Endothelial cell of umbilical vein (primary cell): ENCODE measurements at places on chromosomes 13 and 19.

DNA sequence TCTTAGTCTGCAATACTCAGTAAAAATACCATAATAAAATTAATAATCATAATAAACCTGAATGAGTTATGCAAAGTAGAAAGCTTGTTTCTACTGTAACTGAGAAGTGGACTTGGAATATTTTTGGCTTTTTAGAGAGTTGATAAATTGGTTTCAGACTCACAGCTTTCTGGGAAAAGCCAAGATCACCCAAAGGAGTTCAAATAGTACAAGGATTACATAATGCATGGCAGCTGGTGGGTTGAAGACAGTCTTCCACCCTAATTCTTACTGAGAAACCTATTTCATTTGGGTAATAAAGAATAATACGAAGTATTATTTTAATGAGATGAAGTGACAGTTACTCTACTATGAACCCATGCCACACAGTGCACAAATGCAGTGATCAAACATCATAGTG lies 139.4 kb upstream of the KLF12 start:
- no peak for DNase-seq

DNA sequence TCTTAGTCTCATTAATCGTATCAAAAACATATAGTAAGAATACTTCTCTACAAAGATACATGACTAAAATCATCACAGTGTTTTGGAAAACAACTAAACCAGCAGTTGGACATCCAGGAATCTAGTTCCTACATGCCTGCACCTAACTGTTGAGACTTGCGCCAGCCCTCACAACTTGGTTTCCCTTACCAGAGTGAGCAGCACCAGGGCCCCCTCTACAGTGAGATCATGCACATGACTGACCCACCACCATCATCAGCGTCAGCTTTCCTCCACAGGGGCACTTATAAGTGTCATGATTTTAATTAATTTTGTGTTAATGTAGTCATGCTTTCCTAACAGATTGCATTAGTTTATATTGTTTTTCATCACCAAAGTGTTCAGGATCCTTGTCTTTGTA lies 1322.0 kb downstream of the EFNB2 start:
- no peak for DNase-seq

DNA sequence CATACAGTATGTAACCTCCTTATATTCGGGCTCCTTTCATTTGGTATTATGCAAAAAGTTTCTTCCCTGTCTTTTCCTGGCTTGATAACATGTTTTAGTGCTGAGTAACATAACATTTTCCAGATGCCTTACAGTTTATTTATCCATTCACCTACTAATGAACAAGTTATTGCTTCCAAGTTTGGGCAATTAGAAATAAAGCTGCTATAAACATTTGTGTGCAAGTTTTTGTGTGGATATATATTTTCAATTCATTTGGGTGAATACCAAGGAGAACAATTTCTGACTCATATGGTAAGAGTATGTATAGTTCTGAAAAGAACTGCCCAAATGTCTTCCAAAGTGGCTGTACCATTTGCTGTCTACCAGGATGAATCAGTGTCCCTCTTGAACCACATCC lies 360.9 kb downstream of the PCDH17 start:
- DNase-seq: no peak

- DNase-seq: peak; percentile 56
These were observed 2564.3 kb upstream of the PCDH20 start for GRCh38 chr13:63979951-63980350.

GRCh38 chr19:18233224-18233825 lies 7.1 kb upstream of the PDE4C start:
- DNase-seq: peak; percentile 34

DNA sequence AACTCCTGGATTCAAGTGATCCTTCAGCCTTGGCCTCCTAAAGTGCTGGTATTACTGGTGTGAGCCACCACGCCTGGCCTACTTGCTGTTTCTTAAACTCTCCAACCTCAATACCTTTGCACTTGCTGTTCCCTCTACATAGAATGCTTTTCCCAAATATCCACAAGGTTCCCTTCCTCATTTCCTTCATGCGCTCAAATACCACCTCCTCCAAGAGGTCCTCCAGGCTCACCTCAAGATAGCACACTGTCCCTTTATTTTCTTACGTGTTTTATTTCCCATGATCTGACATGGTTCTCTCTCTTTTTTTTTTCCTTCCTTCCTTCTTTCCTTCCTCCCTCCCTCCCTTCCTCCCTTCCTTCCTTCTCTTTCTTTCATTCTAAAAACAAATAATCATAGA lies 13.5 kb downstream of the RDH8 start:
- DNase-seq: no peak

DNA sequence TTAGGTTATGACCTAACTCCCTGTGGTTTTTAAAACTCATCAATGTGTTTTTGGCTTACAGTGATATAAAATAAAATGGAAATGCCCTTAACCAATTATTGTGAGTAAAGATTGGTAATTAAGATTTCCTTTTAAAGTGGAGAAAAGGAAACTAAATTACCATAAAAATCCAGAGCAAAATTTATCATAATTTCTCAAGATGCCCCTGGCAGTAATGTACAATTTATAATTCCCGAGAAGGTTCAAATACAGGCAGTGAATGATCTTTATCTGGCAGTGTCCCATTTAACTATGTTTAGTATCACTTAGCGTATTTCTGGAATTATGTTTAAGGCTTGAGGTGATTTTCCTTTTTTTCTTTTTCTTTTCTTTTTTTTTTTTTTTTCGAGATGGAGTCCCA lies 61.5 kb downstream of the ESD start:
- DNase-seq: no peak

DNA sequence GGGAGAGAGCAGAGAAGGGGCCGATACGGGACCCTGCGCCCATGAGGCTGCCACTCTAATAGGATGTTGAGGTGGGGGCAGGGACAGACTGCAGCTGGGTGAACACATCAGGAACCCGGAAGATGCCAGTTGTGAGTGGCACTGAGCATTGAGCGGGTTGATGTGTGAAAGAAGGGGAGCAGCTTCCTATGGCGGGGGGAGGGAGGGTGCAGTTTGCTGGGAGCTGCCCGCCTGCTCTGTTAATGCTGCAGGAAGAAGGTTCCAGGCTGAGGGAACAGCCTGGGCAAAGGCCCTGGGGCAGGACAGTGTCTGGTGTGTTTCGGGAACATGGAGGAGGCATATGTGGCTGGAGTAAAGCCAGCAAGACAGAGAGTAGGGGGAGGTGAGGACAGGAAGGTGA lies 29.8 kb downstream of the DNM2 start:
- DNase-seq: no peak

GRCh38 chr13:112592181-112592580 lies 4.2 kb upstream of the TUBGCP3 start:
- DNase-seq: no peak

DNA sequence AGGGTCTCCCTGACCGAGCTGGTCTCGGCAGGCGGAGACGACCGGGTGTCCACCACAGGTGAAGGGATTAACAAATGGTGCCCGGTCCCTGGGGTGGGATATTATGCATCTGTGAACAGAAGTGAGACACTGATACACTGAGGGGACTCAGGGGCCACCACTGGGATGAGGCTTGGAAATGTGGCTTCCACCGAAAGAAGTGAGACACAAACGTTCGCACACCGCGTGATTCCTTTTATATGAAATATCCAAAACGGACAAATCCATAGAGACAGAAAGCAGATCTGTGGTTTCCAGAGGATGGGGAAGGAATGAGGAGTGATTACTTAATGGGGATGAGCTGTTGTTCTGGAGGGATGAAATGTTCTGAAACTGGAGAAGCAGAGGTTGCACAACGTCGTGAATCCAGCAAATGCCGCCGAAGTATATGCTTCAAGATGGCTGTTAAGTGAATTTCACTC lies 47.5 kb downstream of the C13orf46 start:
- no peak for DNase-seq

- DNase-seq: no peak
These were observed 890.0 kb downstream of the UQCRFS1 start for GRCh38 chr19:28322945-28323344.

DNA sequence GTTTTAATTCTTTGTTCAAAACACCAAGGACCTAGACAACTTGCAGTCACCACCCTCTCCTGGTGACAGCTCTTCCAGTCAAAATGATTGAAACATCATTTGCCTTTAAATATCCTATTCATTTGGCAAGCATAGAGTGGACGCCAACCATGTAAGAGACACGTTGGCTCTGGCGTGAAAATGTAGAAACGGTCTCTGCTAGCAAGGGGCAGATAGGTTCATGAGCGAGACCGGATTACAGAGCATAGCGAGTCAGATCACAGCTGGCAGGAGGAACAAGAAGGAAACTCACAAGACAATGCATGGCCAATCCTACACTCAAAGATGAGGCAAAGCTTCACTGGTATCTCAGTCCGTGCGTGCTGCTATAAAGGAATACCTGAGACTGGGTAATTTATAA lies 759.5 kb downstream of the UQCRFS1 start:
- DNase-seq: no peak

DNA sequence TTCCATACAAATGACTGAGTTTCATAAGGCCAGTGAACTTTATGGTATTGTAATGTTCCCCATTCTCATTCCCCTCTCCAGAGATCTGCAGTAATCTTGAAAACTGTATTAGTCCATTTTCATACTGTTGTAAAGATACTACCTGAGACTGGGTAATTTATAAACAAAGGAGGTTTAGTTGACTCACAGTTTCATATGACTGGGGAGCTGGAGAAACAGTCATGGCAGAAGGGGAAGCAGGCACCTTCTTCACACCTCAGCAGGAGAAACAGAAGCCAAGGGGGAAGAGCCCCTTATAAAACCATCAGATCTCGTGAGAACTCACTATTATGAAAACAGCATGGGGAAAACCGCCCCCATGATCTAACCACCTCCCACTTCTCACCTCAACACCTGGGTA lies 318.7 kb upstream of the KLF12 start:
- DNase-seq: no peak

- DNase-seq: peak; percentile 24
These were observed 276.7 kb downstream of the POU4F1 start for GRCh38 chr13:78326633-78327032.

GRCh38 chr13:72884101-72884500 lies 102.2 kb downstream of the PIBF1 start:
- peak; percentile 40 for DNase-seq

DNA sequence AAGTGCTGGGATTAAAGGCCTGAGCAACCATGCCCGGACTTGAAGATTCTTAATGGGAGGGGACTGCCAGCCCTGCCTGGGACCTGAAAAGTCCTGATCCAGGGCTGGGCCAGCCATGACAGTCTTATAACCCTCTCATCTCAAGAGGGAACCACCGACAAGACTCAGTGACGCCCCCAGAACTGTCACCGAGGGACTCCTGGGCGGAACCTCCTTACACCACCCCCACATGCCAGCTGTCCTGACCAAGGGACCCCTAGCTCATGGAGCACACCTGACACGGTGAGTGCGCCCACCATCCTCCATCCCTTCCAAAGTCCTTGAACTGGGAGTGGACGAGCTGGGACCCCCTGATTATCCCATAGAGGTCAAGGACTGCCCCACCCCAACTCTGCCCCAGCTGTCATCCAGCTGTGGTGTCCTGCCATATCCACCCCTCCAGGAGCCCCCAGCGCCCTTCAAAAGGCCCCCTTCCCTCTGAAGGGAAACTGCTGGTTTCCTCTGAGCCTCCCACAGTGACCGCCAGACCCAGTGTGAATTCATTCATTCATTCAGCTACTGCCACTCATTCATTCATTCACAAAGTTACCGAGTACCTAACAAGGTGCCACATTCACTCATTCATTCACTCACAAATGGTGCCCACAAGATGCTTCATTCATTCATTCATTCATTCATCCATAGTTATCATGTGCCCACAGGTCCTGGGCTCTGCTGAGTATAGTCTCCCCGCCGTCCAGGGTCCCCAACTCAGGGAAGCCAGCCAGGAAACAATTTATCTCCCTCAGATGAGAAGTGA lies 3.7 kb downstream of the NDUFA11 start:
- DNase-seq: no peak

DNA sequence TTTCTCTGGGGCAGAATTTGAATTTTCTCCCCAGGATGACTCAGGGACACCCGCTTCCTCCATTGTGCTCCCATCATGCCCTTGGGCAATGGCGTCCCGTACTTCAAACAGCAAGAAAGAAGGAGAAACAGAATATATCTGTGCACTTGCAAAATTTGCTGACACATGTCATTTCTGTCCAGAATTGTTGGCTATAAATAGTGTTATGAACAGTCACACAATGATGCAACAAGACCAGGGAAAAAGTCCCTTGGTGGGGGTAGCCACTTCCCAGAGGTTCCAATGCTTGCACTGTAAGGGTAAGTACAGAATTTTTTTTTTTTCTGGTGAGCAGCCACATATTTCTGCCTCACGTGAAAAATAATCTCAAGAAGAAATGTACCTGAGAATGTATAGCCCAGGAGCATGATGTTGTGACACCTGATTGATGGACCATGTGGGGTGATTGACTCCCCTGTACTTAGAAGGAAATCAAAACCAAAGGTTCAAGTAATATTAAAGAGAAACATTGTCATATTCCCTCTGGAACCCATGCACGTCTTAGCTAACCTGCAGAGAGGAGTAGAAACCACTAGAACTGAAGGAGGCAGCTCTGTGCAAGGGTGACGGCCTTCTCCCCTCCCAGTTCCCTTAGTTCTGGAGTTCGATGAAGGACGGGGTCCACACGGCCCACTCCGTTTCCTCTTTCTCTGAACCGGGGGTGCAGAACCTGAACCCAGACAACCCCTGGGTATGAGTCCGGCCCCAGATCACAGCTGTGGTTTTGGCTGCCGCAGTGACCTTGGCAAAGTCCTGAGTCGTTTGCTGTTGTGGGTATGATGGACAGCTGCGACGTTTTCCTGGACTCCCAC lies 9.3 kb upstream of the LAIR1 start:
- DNase-seq: no peak

DNA sequence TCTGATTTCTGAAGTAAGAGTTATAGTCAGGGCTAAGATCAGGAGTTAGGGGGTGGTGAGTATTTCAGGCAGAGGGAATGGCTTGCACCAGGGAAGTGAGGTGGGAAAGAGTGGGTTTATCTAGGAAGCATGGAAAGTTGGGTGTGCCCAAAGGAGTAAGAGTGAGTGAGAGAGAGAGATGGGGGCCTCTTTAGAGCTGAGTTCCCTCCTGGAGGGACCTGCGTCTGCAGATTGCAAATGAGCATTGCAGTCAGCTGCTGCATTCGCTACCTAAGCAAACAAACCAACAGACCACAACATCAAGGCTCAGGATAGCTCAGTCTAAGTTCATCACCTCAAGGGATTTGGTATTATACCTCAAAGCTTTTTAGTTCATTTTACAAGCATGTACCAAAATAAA lies 405.8 kb downstream of the FGF9 start:
- DNase-seq: no peak

DNA sequence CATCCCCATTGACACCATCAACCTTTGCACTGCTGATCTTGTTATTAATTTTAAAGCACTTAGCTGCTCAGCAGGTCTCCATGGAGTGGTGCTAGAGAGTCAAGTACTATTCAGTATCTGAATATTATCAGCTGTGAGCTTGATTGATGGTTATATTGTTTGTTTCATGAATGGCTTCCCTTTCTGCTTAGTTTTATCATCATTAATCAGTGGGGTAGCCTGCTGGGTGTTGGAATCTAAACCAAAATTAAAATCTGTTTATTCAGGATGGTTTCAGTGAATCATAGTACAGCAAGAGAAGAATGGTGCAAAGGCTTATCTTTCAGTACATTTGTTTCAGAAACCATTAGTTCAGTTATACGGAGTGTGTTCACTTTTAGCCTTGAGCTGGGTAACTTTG lies 42.5 kb upstream of the SCEL start:
- peak; percentile 96 for DNase-seq

- no peak for DNase-seq
These were observed 51.5 kb upstream of the FAM216B start for GRCh38 chr13:42729857-42730402.
